ENCODE measurements at places on chromosomes 1 and 21.

DNA sequence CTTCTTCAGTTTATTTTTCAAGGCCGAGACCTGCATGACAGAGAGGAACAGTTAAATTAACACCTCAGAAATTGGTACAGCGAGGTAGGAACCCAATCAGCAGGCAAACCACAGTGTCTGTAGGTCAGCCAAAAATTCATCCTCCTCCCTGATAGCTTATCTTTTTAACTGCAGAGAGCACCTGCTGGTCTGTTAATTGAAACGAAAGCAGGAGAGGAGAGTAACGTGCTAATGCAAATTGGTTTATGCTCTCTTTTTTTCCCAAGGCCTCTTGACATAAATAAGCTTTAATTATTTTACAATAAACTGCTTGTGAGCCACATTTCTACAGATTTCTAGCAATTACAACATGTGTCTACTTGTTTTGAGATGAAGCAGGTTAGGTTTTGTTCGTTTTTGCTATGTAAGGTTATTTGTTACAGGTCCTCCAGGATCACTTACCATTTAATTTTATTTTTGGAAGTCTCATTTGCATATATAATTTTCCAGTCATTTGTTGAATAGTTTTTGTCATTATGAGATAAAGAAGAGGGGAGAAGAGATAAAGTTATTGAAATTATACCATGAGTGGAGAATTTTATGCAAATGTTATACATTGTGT, 179.9 kb downstream of the DENND1B start:
- no peak for DNase-seq

DNA sequence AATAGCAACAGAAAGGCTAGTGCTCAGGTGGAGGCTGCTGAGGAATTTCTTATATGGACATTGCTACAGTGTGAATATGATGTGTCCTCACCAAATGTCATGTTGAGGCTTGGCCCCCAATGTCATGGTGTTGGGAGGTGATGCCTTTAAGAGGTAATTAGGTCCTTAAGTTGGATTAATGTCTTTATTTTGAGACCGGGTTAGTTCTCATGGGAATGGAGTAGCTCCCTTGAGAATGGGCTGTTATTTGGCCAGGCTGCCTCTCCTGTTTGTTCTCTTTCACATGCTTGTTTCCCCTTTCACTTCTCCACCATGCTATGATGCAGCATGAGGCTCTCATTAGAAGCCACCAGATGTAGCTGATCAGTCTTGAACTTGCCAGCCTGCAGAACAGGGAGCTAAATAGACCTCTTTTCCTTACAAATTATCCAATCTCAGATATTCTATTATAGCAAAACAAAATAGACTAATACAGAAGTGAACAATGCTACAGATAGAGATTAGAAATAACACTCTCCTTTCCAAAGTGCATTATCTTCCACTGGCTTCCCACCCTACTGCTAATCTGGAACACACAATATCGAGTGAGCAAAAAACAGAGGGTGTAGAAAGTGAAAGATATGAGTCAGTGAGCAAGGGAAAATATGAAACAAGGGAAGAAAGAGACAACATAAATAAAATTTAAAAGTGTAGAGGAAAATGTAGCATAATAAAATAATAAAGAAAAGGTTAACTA, 160.2 kb downstream of the NTMT2 start:
- no peak for DNase-seq

DNA sequence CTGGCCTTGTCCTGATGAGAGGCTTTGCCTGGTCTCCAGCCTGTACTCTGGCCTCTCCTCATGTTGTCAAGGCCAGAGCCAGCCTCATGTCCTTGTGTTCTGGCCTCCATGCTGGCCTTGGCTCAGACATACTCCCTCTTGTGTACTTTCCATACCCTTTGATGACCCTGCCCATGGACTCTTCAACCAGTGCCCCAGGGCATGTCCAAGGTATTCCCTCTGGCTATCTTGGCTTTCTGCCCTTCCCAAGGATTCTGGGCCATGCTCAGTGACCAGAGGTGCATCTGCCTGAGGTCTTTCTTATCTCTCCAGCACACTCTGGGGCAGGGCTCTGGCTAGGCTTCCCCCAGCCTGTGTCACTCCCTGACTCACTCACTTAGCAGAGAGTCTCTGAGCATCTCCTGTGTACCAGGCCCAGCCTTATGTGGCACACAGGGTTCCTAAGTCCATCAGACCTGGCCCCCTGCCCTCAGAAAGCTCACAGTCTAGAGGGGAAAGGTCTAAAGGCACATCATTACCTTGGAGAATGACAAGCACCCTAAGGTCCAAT, 141.4 kb upstream of the GRIK3 start:
- DNase-seq, result no peak

GRCh38 chr1:211490038-211490678, 1.8 kb downstream of the RD3 start:
- DNase-seq, result no peak

DNA sequence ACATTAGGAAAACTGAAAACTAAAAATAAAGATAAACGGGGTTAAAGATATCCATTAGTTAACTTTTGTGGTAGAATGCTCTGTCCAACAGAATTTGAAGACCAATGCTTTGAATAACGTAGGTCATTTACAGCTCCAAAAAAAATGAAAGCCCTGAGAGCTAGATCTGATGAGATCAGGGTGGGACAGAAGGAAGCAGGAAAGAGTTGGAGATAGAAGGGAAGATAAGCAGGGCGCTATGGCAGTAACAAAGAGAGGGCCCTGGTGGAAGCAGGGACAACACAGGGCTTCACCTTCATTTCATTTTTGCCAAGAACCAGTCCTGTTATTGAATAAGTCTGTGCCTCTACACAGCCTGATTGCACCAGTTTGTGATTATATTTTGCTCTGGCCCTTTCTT, 51.0 kb upstream of the RGS8 start:
- no peak for DNase-seq

DNA sequence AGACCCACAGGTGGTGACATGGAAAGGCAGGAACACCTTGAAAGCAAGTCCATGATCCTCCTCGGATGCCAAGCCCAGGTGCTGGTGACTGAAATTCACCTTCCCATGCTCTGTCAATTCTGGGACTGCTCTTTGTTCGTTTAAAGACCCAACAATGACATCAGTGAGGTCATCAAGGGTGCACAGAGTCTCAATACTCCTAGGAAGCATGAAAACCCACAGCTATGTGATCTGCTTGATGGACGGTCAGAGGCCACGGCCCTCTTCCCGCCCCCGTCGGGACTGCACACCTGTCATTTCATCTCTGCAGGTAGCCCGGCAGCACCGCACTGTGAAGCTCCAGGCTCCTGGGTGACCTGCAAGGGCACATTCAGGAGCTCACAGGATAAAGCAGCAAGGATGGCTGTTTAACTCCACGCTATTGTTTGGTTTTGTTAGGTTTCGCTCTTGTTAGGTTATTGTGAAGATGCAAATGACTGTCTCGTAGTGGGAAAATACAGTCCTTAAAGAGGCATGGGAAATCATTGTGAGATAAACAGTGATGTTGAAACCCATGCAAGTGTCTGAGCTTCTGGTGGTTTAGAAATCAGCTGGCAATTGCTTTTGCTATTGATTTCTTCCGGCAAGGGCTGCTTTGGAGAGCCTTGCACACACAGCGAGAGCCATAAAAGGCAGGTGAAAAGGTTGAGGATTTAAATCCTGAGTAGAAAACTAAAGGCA, 124.8 kb upstream of the AJAP1 start:
- no peak for DNase-seq

- no peak for DNase-seq
Observed at GRCh38 chr1:214120191-214120590, 132.4 kb downstream of the PROX1 start.

DNA sequence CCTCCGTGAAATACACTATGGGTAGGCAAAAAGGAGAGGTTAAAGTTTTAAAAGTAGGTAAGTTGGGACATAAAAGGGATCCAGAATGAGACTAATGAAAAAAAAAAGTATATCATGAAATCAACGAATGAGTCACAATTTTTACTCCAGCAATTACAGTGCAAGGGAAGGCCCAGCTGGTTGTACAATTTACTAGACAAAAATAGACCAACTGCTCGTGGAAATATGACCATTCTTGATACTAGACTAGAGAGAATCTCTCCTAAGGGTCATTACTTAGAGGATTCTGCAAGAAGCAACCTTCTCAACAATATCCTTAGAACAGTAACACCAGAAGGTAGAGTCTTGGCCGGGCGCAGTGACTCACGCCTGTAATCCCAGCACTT, 55.1 kb upstream of the EFHD2 start:
- DNase-seq, result no peak

GRCh38 chr1:42684139-42684538, 1.9 kb downstream of the YBX1 start:
- no peak for DNase-seq

DNA sequence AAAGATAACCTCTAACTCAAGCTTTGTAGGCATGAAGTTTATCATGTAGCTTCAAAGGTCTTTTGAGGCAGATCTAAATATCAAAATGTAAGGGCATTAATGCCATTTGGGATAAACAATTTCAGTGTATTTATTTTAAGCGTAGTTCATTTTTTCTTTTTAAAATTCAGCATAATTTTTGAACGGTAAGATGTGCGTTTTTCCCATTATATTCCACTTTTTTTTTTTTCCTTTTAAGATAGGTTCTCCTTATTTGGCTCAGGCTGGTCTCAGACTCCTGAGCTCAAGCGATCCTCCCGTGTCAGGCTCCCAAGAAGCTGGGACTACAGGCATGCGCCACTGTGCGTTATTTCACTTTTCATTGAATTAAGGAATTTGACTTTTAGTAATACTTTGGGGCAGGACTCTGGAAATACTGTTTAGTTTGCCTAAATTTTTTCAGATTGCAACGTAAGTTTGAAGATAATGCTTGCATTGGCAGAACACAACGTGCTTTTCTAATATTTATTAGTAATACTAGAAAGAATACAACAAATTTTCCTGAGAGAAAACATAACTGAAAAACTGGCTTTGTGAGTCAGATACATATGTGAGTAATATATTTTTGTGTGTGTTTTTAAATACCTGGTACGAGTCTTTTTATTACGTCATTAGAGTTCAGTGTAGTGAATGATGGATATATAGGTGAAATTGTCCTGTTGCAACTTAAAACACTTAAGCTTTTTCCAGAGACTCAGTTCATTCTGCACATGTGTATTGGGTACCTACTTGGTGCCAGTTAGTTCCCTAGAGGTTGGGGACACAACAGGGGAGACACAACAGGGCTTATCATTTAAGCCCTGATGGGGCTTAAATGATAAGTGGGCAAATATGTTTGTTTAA, 2.2 kb downstream of the RALGPS2 start:
- DNase-seq, result no peak

DNA sequence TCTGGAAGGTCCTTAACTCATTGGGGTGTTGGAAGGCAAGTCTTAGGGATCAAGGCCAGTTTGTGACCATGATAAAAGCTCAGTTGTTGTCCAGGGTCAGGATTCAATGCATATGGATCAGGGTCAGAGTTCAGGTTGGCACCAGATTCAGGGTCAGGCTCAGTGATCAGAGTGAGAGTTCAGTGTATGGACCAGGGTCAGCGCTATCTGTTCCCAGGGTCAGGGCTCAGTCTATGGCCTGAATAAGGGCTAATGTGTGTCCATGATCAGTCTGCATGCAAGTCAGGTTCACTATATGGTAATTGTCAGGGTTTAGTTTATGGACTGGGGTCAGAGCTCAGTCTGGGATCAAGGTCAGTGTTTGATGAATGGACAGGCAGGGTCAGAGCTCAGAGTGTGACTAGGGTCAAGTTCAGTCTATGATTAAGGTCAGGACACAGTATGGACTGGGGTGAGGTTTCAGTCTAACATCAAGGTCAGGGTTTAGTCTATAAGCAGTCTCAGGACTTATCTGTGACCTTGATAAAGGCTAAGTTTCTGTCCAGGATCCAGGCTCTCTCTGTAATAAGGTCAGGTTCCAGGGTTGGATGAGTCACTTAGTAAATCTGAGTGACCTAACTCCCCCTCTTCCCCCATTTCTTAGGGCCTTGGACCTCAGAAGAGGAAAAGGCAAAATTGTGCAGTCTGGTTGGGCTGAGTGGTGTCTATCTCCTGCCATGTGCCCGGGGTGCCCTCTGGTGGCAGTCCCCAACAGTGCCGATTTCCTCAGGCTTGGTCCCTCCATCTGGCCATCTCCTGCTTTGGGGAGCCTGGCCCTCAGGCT, 23.8 kb downstream of the KNCN start:
- peak; percentile 88 for DNase-seq

DNA sequence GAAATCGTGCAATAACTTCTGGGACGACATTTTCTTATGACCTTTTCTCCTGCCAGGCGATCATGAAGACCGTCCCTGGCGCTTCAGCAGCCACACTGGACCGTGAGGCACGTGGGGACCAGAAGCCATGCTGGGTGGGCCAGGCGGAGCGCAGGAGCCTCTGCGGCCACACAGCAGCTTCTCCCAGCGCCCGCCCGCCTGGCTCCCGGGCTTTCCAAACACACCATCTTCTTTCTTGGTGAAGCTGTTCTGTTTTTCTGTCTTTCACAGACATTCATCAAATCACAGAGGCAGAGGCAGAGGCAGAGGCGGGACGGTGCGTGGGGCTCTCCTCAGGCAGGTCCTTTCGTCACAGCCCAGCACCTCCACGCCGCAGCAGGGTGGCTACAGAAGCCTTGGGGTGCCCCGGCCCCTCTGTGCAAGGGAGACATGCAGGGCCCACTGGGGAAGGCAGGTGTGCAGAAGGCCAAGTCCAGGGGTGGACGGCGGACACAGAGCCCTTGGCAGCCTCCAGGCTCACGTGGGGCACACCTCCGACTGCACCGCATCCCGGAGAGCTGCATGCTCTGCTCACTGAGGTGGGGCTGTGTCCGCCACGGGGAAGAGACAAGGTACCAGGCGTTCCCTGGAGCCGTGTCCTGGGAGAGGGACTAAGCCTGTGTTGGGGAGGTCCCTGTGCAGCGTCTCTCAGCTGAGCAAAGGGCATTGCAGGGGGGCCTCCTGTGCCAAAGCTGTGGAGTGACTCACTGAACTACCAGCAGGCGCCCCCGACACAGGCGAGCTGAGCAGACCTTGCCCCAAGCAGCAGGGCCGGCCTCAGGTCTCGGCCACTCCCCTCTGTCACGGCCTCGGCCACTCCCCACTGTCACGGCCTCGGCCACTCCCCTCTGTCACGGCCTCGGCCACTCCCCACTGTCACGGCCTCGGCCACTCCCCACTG, 2.6 kb upstream of the TMEM240 start:
- DNase-seq, result no peak

DNA sequence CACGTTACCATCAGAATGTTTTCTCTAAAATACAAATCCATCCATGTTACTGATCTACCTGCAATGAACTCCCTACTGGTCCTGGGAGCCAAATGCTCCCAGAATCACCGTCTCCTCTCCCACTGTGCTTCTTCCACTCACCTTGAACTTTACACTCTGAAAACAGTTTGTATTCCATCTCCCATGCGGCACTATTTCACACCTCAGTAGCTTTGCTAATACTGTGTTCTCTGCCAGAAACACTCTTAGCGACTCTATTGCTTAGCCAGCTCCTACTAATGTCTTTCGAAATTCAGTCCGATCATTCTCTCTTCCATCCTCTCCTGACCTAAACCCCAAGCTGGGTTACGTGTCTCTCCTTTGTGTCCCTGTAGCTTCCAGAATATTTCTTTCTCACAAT, 284.4 kb upstream of the DUSP10 start:
- DNase-seq, result no peak

GRCh38 chr1:198560161-198560560, 19.7 kb upstream of the ATP6V1G3 start:
- no peak for DNase-seq

DNA sequence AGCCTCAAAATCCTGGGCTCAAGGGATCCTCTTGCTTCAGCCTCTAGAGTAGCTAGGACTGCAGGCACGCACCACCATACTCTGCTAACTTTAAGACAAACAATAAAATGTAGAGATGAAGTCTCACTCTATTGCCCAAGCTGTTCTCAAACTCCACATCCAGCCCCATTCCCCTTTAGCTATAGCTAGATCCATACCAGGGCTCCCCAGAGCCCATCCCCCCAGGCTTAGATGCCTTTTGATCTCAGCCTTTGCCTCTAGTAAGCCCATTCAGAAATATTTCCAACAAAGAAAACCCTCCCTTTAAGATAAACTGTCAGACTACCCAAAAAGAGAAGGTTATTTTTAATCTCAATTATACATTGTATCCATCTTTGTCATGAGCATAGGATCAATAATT, 325.4 kb downstream of the CHRM3 start:
- DNase-seq, result no peak

Measured in GM19239 (cell line).